Activated CD8-positive, alpha-beta T cell treated with anti-CD3 and anti-CD28 coated beads, Interleukin-2, amount 10 ng/mL, durations not matched to agents 7 days and 5 days (primary cell): ENCODE measurements at places on chromosomes 3 and 15.

- H3K36me3 ChIP-seq = peaks cover 6% of the 10 kb centered on the region
- H3K27me3 ChIP-seq = no peaks in the 10 kb centered on the region
- no peak for DNase-seq
- no peaks in the 10 kb centered on the region for H3K4me1 ChIP-seq
- no peak overlapping the region for H3K27ac ChIP-seq
These were observed 17.9 kb downstream of the UBE2E1 start for GRCh38 chr3:23823620-23824019.

GRCh38 chr3:14304101-14305045 lies 98.0 kb upstream of the SLC6A6 start:
- H3K4me1 ChIP-seq = peaks cover 15% of the 10 kb centered on the region
- no peak overlapping the region for H3K4me3 ChIP-seq
- H3K36me3 ChIP-seq = no peaks in the 10 kb centered on the region
- no peak overlapping the region for H3K27ac ChIP-seq

DNA sequence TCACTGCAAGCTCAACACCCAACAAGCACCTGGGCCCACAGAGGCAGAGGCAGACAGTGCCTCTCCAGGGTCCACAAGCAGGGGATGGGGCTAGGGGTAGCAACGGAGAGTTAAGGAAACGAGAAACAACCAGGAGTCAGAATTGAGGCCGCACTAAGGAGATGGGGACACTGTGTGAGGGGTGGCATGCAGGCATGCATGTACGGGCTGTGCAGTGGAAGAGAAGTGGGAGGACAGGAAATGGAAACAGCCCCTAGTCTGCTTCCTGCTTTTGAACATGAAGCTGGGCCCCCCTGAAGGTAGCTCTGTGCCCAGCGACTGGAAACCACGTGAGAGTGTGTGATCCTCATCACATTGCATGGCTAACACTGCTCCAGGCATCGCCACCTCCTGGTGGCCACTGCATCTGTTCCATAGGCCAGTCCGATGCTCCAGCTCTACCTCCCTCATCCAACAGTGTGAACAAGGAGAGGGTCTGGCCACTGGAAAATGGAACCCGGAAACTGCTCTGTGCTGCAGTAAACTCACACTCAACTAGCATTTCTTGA lies 44.0 kb downstream of the XXYLT1 start:
- H3K27ac ChIP-seq = peak overlapping the region; percentile 10
- H3K27me3 ChIP-seq = peaks cover 3% of the 10 kb centered on the region
- peak; percentile 4 for DNase-seq

DNA sequence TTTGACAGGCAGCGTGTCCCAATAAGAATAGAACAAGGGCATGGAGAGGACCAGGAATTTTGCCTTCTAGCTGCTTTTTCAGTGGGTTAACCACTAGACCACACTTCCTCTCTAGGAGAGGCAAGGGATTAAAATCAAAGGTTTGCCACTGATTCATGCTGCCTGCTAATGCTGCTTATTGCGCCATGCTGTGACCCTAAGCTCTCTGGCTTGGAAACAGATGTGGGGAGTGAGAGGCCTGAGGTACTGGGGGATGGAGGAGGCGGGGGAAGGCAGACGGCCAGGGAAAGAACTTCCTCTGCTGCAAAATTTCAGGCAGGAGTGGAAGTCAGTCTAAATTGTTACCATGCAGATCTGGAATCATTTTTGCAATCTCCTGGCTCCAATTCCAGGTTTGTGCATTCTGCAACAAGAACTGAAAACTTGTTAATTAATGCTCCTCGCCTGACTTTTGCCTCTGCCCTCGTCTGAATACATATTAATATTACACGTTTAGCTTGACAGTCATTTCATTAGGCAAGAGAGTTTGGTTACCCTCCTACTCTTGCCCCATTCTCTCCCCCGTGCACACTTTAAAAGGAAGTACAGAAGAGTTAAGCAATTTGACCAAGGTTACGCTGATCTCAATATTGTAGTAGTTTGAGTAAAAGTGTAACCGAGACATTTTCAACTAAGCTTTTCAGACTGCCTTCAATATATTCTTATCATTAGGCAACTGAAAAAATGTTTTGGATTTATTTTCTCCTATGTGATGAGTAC lies 121.7 kb upstream of the SPRED1 start:
- H3K4me1 ChIP-seq = peaks cover 9% of the 10 kb centered on the region
- peaks cover 33% of the 10 kb centered on the region for H3K27me3 ChIP-seq
- H3K36me3 ChIP-seq = no peaks in the 10 kb centered on the region
- H3K27ac ChIP-seq = no peak overlapping the region
- DNase-seq = no peak

- no peak for DNase-seq
- no peak overlapping the region for H3K27ac ChIP-seq
- peaks cover 8% of the 10 kb centered on the region for H3K27me3 ChIP-seq
- H3K36me3 ChIP-seq = no peaks in the 10 kb centered on the region
- no peak overlapping the region for H3K4me3 ChIP-seq
These were observed 258.4 kb downstream of the OPA1 start for GRCh38 chr3:193851428-193851847.

- H3K36me3 ChIP-seq = no peaks in the 10 kb centered on the region
- H3K27me3 ChIP-seq = peaks cover 28% of the 10 kb centered on the region
- no peak for DNase-seq
- H3K4me3 ChIP-seq = no peak overlapping the region
These were observed 332.7 kb upstream of the LRRFIP2 start for GRCh38 chr3:37506956-37507535.

DNA sequence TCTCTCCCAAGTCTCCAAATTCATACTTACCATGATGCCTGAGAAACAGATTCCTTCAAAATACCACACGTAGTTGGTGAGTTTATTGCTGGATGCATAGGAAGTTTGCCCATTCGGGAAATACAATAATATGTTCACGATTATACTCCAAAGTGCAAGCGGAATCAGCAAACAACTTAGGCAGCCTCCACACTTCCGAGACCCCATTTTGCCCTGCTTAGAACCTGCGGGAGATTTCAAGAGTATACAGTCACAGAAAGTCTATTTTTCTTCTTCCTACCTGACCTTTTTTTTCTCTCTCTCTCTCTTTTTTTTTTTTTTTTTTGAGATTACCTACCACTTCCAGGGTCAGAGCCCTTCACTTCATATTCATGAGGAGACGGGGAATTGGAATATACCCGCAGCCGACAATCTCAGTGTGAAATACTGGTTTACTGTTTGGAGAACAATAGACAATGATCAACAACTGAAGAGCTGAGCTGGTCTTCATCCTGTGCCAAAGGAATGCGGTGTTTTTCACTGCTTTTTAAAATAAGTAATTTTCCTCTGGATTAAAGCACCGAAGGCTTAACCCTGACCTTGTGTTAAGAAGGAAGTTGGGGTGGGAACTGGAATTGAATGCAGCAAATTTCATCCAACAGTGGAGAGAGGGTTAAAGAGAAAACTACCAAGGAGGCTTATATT lies at the start of gene TM4SF18:
TSS of gene TM4SF18 (minus strand) at position 461 of the 684 bp plus-strand sequence. CDS start at position 207, 254 bp downstream.
- H3K4me3 ChIP-seq = no peak within 1 kb of the TSS
- DNase-seq = no peak
- H3K27me3 ChIP-seq = peaks cover 4% of the 10 kb centered on the region
- no peaks in the 10 kb centered on the region for H3K36me3 ChIP-seq
- H3K4me1 ChIP-seq = no peaks in the 10 kb centered on the region
- no peak within 1 kb of the TSS for H3K27ac ChIP-seq

DNA sequence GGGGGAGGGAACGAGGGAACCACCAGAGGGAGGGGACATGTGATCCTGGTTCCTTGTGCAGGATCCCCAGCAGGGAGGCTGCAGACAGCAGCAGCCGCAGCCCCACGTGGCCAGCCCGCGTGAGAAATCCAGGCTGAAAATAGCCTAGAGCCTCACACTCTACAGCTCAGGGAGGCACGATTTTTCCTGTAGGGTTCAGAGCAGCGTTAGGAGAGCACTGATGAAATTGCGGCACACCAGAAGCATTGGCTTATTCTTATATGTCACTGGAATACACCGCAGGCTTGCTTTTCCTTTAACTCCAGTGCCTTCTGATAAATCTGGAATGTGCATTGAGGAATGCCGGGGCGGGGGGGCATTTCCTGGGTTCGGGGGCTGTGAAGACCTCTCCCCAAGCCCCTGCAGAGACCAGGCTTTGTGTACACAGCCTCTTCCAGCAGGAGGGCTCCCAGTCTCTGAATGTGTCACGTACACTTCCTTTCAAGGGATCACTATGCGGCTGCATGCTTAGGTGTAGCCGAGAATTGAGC lies 193.0 kb downstream of the ATP10A start:
- no peak overlapping the region for H3K4me3 ChIP-seq
- H3K36me3 ChIP-seq = no peaks in the 10 kb centered on the region
- DNase-seq = no peak
- no peak overlapping the region for H3K27ac ChIP-seq
- H3K27me3 ChIP-seq = peaks cover 19% of the 10 kb centered on the region

DNA sequence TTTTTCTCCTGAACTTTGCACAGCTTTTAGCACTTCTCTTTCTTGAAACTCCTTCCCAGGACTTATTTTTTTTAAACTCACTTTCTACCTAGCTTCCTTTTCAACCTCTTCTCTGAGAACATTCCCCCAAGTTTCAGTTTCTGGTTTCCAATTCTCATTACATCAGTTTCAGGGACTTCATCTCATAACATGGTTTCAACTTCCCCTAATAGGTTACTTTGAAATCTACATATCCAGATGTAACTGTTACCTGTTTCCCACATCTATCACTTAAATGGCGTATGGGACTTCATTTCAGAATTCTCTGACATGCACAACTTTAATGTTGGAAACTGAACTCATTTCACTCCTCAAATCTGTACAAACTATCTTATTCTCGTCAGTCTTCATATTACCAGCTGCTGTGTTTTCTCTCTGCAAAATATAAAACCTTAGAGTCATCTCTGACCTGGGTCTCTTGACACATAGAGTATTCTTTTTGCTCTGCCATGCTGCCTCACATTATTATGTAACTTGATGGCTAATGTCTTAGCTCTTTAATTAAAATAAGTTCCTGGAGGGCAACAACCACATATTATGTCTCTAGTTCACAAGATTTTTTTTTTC lies 58.4 kb downstream of the NME9 start:
- DNase-seq = no peak
- H3K4me1 ChIP-seq = peaks cover 8% of the 10 kb centered on the region
- no peak overlapping the region for H3K4me3 ChIP-seq

DNA sequence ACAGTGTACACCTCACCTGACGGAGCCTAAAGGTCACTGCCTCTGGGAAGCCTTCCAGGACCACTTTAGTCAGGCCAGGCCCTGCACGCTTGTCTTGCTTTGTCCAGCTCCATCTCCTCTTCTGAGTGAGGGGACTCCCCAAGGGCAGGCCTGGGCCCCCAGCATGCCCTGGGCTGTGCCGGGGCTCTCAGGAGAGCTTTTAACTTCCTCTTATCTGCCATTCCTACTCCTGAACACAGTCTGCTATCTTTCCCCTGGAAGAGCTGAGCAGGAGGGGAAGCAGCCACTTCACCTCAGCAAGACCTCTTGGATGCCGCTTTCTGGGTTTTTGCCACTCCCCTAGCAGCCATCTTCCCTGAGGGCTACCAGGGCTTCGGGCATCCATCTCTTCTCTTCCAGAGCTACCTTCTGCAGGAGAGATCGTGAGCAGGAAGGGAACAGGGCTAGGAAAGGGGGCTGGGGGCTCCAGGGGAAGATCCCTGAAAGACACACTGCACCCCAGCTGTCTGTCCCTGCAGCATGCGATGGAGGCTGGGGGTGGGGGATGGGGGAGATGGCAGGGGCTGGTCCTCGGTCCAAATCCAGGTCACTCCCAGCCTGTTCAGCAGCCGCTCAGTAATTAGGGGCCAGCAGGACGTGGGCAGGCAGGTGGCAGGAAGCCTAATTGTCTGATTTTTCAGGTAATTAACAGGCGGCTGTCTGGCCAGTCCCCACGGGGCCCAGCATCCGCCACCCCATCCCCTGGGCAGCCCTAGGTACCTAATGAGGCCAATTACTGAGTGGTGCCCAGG lies 19.9 kb upstream of the RPL29 start:
- DNase-seq = no peak
- H3K27ac ChIP-seq = no peak overlapping the region
- H3K4me3 ChIP-seq = no peak overlapping the region
- no peaks in the 10 kb centered on the region for H3K27me3 ChIP-seq

- H3K4me1 ChIP-seq = no peaks in the 10 kb centered on the region
- DNase-seq = no peak
- no peaks in the 10 kb centered on the region for H3K36me3 ChIP-seq
- H3K27ac ChIP-seq = no peak overlapping the region
These were observed 56.7 kb downstream of the DRD3 start for GRCh38 chr3:114122027-114122709.

- no peak overlapping the region for H3K27ac ChIP-seq
- peaks cover 10% of the 10 kb centered on the region for H3K36me3 ChIP-seq
- no peak overlapping the region for H3K4me3 ChIP-seq
- no peak for DNase-seq
- H3K27me3 ChIP-seq = no peaks in the 10 kb centered on the region
These were observed 11.5 kb downstream of the APH1B start for GRCh38 chr15:63288778-63289378.

GRCh38 chr15:47326410-47327333 lies 390.6 kb upstream of the SEMA6D start:
- H3K36me3 ChIP-seq = no peaks in the 10 kb centered on the region
- DNase-seq = no peak
- H3K27me3 ChIP-seq = no peaks in the 10 kb centered on the region

DNA sequence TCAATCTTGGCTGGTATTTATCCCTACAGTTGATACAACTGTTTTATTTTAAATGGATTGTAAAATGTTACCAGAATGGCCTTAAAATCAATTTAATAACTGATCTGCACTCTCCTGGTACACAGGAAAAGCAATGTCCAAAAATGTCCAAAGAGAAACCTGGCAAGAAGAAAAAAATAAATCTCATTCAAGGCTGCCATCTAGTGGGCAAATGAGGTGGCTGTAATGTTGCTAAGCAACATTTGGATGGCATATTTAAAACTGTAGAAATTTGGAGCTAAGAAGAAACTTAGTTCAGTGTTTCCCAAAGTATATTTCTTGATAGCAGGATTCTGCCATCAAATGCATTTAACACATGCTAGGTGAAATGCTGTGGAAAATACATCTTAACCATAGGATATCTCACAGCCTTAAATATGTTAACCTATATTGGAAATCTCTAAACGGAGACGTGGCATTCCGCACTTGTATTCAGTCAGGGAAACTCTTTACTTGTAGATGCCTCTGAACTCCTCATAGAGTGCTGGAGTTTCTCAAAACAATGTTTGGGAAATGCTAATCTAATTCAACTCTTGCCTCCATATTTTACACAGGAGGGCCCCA lies 216.8 kb downstream of the ERC2 start:
- no peak overlapping the region for H3K4me3 ChIP-seq
- DNase-seq = peak; percentile 44
- peaks cover 13% of the 10 kb centered on the region for H3K27me3 ChIP-seq
- H3K4me1 ChIP-seq = no peaks in the 10 kb centered on the region

DNA sequence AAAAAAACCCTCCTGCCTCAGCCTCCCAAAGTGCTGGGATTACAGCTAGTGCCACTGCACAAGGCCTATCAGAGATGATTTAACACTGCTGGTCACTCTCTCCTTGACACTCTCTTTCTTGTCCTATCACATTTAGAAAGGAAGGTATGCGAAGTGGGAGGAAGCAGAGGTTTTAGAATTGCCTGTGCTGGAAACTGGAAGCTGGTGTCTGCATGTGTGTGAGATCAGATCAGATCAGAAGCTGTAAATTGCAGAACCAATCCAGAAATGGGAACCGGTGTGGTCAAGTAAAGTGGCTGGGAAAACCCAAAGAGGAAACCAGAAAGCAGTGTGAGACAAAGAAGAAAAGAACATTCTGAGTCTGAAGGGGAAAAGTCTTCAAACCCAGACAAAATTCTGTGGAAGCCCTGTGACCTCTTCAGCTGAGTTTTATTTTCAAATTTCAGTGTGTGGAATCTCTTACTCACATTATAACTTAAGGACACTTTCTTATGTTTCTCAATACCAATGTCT lies 2.8 kb downstream of the EFHB start:
- H3K4me1 ChIP-seq = peaks cover 28% of the 10 kb centered on the region
- peaks cover 7% of the 10 kb centered on the region for H3K27me3 ChIP-seq
- DNase-seq = peak; percentile 30
- no peaks in the 10 kb centered on the region for H3K36me3 ChIP-seq
- no peak overlapping the region for H3K4me3 ChIP-seq
